Tibial nerve (tissue), 4 donors: ENCODE measurements at places on chromosomes 11 and 22. TPM values are rescaled to one million over a fixed set of nuclear protein-coding genes. Genes with fewer than 3 reads are reported as not detected.

DNA sequence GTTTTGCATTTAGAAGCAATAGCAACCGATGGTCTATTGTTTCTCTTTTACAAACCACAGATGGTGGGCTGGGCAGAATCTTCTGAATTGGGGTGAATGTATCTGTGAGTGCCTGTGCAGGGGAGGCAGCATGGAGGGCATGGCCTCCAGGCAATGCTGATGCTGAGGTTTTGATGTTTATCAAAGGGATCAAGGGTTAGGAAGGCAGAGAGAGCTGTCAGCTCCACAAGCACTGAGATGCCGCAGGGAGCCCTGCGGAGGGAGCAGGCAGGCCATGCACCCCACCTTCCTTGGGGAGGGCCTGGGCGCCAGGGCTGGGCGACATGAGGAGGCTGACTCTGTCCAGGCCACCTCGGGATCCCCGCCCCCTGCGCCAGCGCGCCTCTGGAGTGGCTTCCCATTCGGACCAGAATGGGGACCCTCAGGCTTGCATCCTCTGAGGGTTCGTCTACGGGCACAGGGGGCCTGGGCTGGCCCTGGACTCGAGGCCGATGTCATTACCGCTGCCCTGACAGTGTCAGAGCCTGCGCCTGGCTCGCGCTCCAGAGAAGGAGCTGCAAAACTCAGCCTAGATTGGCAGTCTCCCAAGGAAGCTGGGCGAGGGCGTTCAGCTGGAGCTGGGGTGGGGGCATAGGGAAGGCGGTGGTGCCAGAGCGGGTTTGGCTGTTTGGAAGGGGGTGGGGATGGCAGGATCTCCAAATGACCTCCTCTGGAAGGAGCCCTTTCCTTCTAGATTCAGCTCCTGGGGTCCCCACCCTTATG is 13.9 kb upstream of the TH start:
- DNase-seq, result no peak

- no peak for DNase-seq
Observed at GRCh38 chr11:72569966-72570892, 104.0 kb downstream of the PDE2A start.

SH3BP1 gene
- total RNA-seq, result 19.8 TPM

SLC22A12 gene
- 0.30 TPM for total RNA-seq
